ENCODE measurements at places on chromosomes 12 and 14.

DNA sequence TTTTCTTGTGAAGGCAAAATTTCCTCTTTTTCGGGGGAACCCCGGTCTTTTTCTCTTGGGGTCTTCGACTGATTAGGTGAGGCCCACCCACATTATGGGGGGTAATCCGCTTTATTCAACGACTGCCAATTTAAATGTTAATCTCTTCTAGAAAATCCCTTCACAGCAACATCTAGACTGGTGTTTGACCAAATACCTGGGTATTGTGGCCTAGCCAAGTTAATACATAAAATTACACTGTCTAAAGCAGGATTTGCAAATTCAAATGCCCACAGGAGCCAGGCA lies 170.0 kb upstream of the FOXN3 start:
- DNase-seq, result no peak

DNA sequence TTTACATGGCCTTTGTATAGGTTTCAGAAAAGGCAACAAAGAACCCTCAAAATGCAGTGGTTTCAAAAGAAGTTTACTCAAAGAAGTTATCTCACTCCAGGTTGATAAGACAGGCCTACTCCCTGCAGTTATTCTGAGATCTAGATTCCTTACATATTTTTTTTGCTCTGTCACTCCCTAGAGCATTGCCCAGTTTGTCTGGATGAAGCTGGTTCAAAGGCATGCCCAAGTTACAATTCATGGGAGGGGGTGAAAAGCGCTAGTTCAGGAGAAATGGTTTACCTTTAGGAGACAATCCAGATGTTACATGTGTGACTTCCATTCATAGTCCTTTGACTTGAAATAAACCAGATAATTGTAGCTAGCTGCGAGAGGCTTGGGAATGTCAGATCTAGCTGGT lies 115.0 kb downstream of the TPH2 start:
- DNase-seq, result peak; percentile 65

- peak; percentile 38 for DNase-seq
These were observed 40.9 kb downstream of the ACADS start for GRCh38 chr12:120766566-120766965.

GRCh38 chr12:44942714-44943113 lies 66.6 kb upstream of the NELL2 start:
- no peak for DNase-seq

DNA sequence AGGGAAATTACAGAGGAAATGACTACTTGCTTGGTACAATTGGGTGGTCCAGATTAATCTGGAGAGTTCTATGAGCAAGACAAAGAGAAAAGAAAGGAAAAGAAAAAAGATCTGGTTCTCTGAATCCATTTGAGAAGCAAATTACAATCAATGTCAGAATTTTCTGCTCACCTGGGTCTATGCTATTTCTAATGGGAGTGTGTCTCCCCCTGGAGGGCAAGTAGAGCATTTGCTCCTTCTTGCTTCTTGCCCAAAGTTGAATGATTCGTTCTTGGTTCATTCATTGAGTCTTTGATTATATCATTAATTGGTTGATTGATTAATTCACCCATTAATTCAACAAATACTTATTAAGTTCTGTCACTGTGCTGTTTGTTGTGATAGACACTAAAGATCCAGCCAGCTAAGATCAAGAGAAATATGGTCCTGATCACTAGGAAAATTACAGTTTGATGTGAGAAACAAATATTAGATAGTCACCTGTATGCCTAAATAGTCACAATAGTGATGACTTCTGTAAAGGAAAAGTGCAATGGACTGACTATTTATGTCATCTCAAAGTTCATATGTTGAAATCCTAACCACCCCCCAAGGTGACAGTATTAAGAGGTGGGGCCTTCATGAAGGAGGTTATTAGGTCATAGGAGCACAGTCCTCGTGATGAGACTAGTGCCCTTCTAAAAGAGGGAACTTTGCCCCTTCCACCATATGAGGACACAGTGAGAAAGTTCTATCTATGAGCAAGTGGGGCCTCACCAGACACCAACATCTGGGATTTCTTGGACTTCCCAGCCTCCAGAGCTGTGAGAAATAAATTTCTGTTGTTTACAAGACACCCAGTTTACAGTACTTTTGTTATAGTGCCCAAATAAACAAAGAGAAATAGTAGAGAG lies 8.0 kb upstream of the ASB8 start:
- DNase-seq, result peak; percentile 59

- DNase-seq, result no peak
These were observed 23.8 kb downstream of the IL31 start for GRCh38 chr12:122150127-122150681.

DNA sequence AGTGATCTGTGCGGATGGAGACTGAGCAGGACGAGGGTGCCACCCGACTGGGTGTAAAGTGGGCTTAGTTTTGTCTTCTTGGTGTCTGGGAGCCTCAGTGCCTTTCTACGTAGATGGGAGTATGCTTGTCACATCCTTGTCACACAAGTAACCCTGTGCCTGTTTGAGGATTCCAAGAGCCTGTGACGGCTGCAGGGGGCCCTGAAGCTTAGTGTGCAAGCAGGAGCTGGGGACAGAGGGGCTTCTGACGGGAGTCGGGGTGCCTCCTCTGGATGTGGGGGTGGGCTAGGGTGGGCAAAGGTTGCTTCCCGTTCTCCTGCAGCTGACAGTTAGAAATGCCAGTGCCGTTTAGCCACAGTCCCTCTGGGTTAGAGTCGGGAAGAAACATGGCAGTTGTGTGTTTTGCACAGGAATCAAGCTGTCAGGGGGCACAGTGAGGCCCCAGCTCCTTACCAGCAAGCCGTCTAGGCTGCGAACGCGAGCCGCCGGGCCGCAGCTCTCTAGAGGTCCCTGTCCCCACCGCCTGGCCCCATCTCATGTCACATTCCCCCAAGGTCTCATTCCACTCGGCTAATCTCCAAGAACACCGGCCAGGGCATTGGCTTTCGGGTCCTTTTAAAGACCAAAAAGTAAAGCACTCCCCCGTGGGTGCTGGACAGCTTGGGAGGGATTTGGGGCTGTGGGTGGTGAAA lies 7.0 kb downstream of the RTL1 start:
- DNase-seq, result peak; percentile 46

Measured in islet precursor cell (in vitro differentiated cells).